ENCODE measurements at places on chromosomes 1 and 21. TPM values are rescaled to one million over a fixed set of nuclear protein-coding genes. Genes with fewer than 3 reads are reported as not detected.

SAMD13 gene
- total RNA-seq: 2.2 TPM

- no peak for DNase-seq
These were observed 17.6 kb downstream of the HTR6 start for GRCh38 chr1:19682257-19682656.

OVAAL gene
- not detected for total RNA-seq

RHBDL2 gene
- 0.32 TPM for total RNA-seq

- no peak for DNase-seq
These were observed 12.9 kb upstream of the ENSA start for GRCh38 chr1:150642296-150642695.

DNA sequence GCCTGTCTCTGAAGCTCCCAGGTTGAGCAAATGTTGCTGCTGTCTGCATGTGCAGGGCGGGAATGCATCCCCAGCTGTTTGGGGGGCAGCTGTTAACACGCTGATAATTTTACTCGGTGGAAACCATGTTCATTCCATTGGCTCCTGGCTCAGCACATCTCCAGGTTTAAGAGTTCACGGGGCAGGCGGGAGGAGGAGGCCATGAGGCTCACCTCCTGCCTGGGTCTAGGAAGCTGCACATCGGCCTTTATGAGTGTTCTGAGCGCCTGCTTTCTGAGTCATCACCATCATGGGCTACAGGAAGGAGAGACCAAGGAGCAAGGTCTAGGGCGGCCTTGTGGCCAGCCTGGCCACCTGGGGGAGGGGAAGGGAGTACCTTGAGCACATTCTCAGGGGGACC is 29.7 kb downstream of the AJAP1 start:
- DNase-seq: no peak

DNA sequence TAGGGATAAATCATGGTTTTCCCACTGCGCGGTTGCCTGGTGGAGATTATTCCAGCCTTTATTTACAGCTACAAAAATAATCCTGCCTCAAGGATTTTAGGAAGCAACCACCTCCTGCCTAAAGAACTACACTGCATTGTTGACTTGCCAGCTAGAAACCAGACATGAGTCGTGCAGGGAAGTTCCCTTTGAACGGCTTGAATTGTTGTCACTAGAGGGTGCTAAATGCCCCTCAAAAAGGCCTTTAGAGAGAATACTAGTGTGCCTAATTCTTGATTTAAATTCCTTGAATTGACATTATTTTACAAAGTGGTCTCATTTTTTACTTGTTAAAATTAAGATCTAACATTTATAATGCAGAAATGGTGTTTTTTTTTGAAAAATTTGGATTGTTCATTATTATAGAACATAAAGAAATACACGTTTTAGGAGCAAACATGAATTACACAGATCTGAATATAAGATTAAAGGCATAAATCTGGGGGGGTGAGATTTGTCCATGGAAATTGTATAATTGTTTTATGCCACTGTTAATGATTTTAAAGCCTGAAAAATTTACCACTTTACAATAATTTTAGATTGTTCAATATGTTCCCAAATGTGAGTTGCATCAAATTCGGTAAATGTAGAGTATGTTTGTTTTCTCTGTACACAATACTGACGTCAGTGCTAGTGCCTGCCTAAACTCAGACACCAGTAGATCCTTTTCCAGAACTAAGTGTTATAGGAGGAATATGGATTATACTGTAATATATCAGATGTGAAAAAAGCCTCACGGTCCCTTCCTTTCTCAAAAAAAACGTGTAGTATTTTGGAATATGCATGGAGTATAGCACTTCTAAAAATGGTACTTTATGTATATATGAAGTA is 7.6 kb upstream of the ERG start:
- DNase-seq: no peak

PCSK9 gene
- 25.7 TPM for total RNA-seq

DNA sequence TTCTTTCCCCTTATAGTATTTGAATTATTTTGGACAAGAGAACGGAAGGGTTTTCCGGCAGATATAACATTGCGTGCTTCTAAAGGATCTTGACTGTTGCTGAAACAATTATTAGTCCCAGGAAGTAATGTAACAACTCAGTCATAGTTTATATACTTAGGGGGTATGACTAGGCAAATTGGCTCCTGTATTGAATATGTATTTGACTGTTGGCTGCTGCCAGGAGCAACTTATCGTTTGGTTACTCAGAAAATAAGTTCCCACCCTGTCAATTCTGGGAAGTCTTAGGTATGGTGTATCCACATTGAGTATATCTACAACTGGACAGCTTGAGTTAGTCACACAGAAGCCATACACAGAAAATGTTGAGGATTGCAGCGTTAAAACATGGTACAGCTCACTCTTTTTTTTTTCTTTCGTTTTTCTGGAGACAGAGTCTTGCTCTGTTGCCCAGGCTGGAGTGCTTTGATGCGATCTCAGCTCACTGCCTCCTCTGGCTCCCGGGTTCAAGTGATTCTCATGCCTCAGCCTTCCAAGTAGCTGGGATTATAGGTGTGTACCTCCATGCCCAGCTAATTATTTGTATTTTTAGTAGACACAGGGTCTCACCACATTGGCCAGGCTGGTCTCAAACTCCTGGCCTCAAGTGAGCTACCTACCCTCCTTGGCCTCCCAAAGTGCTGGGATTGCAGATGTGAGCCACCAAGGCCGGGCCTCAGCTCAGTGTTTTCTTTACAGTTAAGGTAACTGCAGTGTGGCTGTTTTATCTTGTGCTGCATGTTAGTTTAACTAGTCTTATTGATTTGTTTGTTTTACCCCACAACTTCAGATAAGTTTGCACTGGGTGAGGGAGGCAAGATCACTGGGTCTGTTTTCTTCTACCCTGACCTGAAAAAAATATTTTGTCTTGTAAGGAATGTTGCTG is 10.2 kb downstream of the SMAP2 start:
- no peak for DNase-seq

DNA sequence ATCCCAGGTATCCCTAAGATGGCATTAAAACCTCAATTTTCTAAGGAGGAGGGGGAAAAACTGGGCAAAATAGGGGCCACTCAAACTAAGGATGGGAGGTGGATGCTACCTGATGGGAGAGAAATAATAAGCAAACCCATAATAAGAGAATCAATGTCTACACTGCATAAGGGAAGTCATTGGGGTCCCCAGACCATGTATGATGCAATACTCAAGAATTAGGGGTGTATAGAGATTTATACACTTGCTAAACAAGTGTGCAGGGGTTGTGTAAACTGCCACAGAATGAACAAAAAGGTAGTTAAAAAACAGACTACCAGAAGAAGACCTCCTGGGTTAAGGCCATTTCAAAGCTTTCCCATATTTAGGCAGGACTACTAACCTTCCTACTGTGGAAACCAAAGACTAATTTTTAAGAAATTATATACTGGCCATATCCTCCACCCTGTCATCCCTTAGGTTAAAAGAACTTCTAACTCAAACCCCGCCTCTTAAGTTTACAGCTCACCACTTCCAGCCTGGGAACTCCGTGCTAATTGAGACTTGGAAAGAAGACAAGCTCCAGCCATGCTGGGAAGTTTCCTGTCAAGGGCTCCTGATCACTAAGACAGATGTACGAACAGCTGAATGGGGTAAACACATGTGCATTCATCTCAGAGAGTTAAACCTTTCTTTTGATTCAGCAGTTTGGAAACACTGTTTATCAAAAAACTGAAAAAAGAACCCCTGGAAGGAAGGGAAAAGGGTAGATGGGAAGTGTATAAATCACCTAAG is 64.4 kb upstream of the TLR5 start:
- no peak for DNase-seq

DNA sequence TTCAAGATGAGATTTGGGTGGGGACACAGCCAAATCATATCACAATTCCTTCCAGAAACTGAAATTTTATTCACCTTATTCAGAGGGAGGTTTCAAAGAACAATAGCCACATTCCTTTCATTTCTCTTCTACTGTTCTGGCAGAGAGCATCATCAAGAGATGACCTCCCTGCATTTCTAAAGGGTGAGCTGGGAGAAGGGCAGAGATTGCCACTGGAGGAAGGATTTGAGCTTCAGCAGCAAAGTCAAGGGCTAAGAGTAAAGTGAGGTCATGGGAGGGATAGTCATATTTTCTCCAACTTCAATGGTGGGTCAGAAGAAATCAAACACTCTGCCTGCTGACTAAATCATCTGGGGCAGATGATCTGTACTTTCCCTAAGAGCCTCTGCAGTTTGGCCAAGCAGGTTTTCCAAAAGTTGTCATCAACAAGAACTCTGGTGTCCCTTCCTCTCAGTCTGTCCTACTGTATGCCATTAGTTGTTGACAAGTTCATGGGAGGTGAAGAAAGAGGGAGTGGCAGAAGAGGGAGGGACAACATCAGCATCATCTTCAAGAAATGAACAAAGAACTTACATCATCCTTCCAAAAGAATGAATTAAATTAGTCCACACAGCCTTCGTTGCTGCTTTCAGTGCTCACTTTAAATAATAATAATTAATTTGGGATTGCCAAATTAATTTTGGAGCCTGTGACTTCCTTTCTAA is 298.3 kb downstream of the ASTN1 start:
- DNase-seq: no peak

- no peak for DNase-seq
These were observed 243.6 kb downstream of the TM2D1 start for GRCh38 chr1:61481315-61481715.

LCA5L gene
- total RNA-seq: 3.0 TPM

HSD3B1 gene
- total RNA-seq: not detected

- no peak for DNase-seq
These were observed 15.9 kb downstream of the DUSP10 start for GRCh38 chr1:221725735-221726672.

GRCh38 chr1:109557520-109557919 is 9.1 kb downstream of the GNAI3 start:
- no peak for DNase-seq

DNA sequence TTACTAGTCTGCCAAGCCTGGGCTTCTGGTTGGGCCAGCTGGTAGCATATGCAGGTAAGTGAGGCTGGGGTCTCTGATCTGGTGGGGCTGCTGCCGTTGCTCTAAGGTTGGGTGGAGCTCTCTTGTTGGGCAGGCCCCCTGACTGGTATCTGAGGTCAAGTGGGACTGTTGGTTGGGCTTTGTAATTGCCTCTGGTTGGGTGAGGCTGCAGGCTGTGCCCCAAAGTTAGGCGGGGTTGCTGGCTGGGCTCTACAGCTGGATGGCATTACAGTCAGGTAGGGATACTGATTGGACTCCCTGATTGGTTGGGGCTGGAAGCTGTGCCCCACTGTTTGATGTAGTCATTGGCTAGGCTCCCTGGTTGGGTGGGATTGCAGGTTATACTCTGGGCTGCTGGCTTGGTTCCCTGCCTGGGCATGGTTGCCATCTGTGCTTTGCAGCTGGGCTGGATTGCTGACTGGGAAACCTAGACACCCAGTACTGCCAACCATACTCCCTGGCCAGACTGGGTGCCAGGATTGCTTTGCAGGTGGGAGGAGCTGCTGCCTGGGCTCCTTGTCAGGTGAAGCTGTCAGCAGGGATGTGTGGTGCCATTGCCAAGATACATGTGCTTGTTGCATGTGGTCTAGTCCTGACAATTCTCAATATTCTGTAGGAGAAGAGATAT is 130.5 kb downstream of the RABGAP1L start:
- no peak for DNase-seq

TMEM269 gene
- total RNA-seq: not detected

G0S2 gene
- 19.9 TPM for total RNA-seq

ST6GALNAC5 gene
- total RNA-seq: 16.3 TPM
